ENCODE measurements at places on chromosomes 16 and 17. TPM values are rescaled to one million over a fixed set of nuclear protein-coding genes. Genes with fewer than 3 reads are reported as not detected.

DNA sequence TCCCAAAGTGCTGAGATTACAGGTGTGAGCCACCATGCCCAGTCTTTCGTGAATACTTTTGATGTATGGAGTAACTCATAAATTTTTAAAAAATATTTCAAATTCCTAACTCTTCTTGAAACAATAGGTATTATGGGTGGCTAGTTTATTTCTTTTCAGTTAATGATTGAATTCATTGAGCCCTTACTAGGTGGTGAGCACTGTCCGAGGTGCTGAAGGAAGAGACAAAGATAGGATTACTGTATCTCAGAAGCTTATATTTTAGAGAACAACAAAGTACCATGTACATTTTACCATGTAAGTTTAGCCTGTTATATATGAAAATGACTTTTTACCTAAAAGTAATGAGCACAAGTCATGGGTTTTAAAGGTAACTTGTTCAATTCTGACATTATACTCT, 418.3 kb downstream of the NPIPA7 start:
- H3K36me3 ChIP-seq: no peaks in the 10 kb centered on the region
- no peak for DNase-seq
- no peak overlapping the region for H3K27ac ChIP-seq
- no peaks in the 10 kb centered on the region for H3K27me3 ChIP-seq

The KRTAP1-1 gene
- not detected for total RNA-seq

DNA sequence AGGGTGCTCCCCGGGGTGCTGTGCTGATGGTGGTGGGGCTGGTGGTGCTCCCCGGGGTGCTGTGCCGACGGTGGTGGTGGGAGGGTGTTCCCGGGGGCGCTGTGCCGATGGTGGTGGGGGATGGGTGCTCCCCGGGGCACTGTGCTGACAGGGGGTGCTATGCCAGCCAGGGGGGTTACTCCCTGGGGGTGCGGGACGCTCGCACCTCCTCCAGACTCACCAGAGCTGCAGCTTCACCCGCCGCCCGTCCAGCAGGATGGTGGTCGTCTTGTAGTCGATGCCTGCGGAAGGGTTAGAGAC, 16.0 kb upstream of the WDR45B start:
- H3K4me1 ChIP-seq: no peaks in the 10 kb centered on the region
- no peaks in the 10 kb centered on the region for H3K36me3 ChIP-seq
- no peak overlapping the region for H3K27ac ChIP-seq
- no peak overlapping the region for H3K4me3 ChIP-seq

The NPTX1 gene
- total RNA-seq: not detected

DNA sequence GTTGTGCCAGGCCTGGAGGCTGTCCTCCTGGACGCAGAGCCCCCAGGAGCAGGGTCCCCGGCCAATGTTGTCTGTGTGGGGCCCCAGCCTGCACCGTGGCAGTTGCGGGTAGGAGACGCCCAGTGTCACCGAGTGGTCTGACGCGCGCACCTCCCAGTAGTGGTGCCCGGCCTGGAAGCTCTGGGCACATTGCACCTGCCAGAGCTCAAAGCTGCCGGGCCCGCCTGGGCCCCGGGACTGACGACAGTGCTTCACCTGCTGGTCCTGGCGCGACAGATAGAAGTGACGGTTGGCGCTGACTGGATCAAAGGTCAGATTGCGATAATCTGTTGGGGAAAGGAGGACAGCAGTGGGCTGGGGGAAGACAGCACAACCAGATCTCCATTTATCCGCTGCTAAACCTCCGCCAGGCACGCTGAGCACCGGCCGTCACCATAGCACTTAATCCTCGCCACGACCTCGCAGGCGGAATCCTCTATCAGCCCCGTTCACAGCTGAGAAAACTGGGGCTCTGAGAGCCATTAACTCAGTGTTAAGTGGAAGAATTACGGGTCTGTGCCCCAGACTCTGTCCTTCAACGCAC, 5.6 kb downstream of the TRIM65 start:
- peaks cover 12% of the 10 kb centered on the region for H3K4me1 ChIP-seq
- H3K4me3 ChIP-seq: no peak overlapping the region
- peaks cover 8% of the 10 kb centered on the region for H3K36me3 ChIP-seq
- no peak for DNase-seq

The CBFA2T3 gene
- 5.4 TPM for total RNA-seq

- no peaks in the 10 kb centered on the region for H3K27me3 ChIP-seq
- H3K36me3 ChIP-seq: no peaks in the 10 kb centered on the region
- no peak for DNase-seq
- H3K4me1 ChIP-seq: peaks cover 59% of the 10 kb centered on the region
Observed at GRCh38 chr16:89374393-89374960, 115.9 kb downstream of the ANKRD11 start.

- no peak for DNase-seq
- peak overlapping the region; percentile 79 for H3K27ac ChIP-seq
- H3K36me3 ChIP-seq: no peaks in the 10 kb centered on the region
- H3K4me1 ChIP-seq: peaks cover 56% of the 10 kb centered on the region
- peak overlapping the region; percentile 36 for H3K4me3 ChIP-seq
- H3K27me3 ChIP-seq: no peaks in the 10 kb centered on the region
Observed at GRCh38 chr16:4372578-4373355, 1.1 kb downstream of the VASN start.

GRCh38 chr17:6108382-6108781, 38.2 kb downstream of the WSCD1 start:
- no peak for DNase-seq
- H3K27ac ChIP-seq: no peak overlapping the region
- no peak overlapping the region for H3K4me3 ChIP-seq
- no peaks in the 10 kb centered on the region for H3K4me1 ChIP-seq

- H3K4me1 ChIP-seq: no peaks in the 10 kb centered on the region
- H3K4me3 ChIP-seq: no peak overlapping the region
- no peaks in the 10 kb centered on the region for H3K27me3 ChIP-seq
- no peak for DNase-seq
Observed at GRCh38 chr16:54847207-54847606, 83.5 kb upstream of the IRX5 start.

- no peak overlapping the region for H3K4me3 ChIP-seq
- H3K36me3 ChIP-seq: no peaks in the 10 kb centered on the region
- H3K4me1 ChIP-seq: no peaks in the 10 kb centered on the region
- no peak for DNase-seq
- H3K27ac ChIP-seq: no peak overlapping the region
Observed at GRCh38 chr17:74063439-74063838, 140.0 kb upstream of the RPL38 start.

DNA sequence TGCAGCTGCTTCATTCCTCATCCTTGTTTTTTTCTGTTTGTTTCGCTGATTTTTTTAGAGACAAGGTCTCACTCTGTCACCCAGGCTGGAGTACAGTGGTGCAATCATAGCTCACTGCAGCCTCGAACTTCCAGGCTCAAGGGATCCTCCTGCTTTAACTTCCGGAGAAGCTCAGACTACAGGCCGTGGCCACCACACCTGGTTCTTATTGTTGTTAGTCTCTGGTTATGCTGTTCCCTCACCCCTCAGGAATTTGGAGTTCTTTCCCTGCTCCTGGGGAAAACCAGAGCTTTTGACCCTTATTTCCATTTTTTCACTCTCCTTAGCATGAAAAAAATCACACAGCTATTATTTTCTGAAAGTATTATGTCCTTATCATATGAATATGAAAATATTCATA, 1.8 kb downstream of the ODF4 start:
- no peaks in the 10 kb centered on the region for H3K27me3 ChIP-seq
- no peaks in the 10 kb centered on the region for H3K36me3 ChIP-seq
- no peaks in the 10 kb centered on the region for H3K4me1 ChIP-seq

GRCh38 chr16:29192329-29193247, 207.7 kb downstream of the LAT start:
- H3K27me3 ChIP-seq: no peaks in the 10 kb centered on the region
- H3K36me3 ChIP-seq: no peaks in the 10 kb centered on the region
- no peak overlapping the region for H3K4me3 ChIP-seq
- no peak for DNase-seq
- no peaks in the 10 kb centered on the region for H3K4me1 ChIP-seq

DNA sequence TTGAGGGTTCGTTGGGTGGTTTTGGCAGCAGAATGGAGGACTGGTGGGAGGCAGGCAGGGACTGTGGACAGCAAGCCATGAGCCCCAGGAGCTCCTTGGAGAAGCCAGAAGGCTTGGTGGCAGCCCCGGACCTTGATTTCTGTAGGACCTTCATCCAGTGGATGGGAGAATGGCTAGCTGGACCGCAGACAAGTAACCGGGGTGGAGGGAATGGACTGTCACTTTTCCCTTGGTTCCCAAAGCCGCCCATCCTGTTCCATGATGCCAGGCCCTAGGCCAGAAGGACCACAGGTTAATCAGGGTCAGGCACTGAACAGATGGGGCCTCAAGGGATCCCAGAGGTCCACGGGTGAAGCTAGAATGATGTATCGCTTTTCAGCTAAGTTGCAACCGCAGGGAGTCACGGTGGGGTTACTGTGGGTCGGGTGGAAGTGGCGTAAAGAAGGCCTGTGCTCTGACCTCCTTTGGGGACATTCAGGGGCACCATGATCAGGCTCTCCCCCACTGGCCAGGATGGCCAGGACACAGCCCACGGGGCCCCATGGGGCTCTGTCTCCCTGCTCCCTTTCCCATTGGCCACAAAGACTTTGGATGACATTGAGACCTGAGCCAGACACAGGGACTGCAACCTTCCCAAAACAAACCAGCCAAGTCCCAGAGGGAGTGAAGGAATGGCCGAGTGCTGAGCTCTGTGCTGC, 66.9 kb upstream of the MRTFB start:
- H3K36me3 ChIP-seq: no peaks in the 10 kb centered on the region
- no peak overlapping the region for H3K4me3 ChIP-seq
- peaks cover 19% of the 10 kb centered on the region for H3K4me1 ChIP-seq
- peak; percentile 73 for DNase-seq

The CEP295NL gene
- 3.1 TPM for total RNA-seq

DNA sequence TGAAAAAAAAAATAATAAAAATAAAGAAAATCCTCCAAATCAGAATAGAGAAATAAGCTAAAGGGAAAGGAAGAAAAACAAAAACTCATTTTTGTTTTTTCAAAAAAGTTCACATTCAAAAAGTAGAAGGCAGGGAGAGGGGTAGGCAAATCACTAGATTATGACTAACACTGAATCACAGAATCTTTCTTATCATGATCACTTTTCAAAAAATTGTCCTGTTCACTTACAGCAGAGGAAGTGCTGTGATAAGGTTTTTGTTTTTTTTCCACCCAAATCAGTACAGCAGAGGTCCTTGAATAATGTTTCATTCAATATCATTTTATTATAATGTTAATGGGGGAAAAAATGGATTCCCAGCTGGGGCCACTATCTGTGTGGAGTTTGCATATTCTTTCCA, 106.4 kb downstream of the CA4 start:
- no peaks in the 10 kb centered on the region for H3K4me1 ChIP-seq
- H3K36me3 ChIP-seq: no peaks in the 10 kb centered on the region

GRCh38 chr17:48121923-48122664, 14.5 kb downstream of the SNX11 start:
- no peak overlapping the region for H3K27ac ChIP-seq
- peaks cover 3% of the 10 kb centered on the region for H3K4me1 ChIP-seq
- H3K27me3 ChIP-seq: no peaks in the 10 kb centered on the region
- DNase-seq: no peak

The ATAD5 gene
- total RNA-seq: 0.38 TPM

- no peaks in the 10 kb centered on the region for H3K27me3 ChIP-seq
- no peaks in the 10 kb centered on the region for H3K36me3 ChIP-seq
- H3K27ac ChIP-seq: no peak overlapping the region
- H3K4me3 ChIP-seq: no peak overlapping the region
Observed at GRCh38 chr16:79229361-79229760, 371.2 kb downstream of the MAF start.

GRCh38 chr17:21200590-21201297, 13.2 kb downstream of the TMEM11 start:
- H3K27ac ChIP-seq: no peak overlapping the region
- DNase-seq: no peak
- H3K27me3 ChIP-seq: no peaks in the 10 kb centered on the region
- peaks cover 25% of the 10 kb centered on the region for H3K36me3 ChIP-seq
- H3K4me3 ChIP-seq: no peak overlapping the region

- no peak overlapping the region for H3K27ac ChIP-seq
- H3K36me3 ChIP-seq: no peaks in the 10 kb centered on the region
- no peaks in the 10 kb centered on the region for H3K27me3 ChIP-seq
- no peak overlapping the region for H3K4me3 ChIP-seq
- H3K4me1 ChIP-seq: peaks cover 59% of the 10 kb centered on the region
Observed at GRCh38 chr17:32873114-32873513, 3.8 kb downstream of the MYO1D start.

DNA sequence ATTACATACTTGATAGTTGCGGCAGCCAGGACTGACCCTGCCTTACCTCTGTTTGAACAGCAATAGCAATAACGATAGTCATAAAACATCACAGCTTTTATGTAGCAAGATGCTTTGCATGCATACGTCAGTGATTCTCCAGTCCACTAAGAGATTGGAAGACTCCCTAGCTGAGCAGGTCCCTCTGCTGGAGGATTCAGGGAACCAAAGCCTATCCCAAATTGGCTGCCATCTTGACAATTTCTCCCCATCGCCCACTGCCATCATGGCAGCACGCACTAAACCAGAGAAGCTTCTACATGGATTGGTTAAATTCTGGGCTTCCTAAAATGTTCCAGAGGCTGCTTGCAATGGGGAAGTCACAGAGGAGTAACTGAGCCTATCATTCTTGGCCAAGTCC, 360.6 kb upstream of the XYLT1 start:
- no peaks in the 10 kb centered on the region for H3K27me3 ChIP-seq
- no peak overlapping the region for H3K4me3 ChIP-seq
- DNase-seq: no peak
- no peaks in the 10 kb centered on the region for H3K36me3 ChIP-seq
- no peak overlapping the region for H3K27ac ChIP-seq
- no peaks in the 10 kb centered on the region for H3K4me1 ChIP-seq

GRCh38 chr16:389352-389751, 7.6 kb upstream of the PGAP6 start:
- H3K27ac ChIP-seq: no peak overlapping the region
- H3K4me3 ChIP-seq: no peak overlapping the region
- H3K27me3 ChIP-seq: no peaks in the 10 kb centered on the region
- DNase-seq: peak; percentile 19
- H3K4me1 ChIP-seq: peaks cover 4% of the 10 kb centered on the region

DNA sequence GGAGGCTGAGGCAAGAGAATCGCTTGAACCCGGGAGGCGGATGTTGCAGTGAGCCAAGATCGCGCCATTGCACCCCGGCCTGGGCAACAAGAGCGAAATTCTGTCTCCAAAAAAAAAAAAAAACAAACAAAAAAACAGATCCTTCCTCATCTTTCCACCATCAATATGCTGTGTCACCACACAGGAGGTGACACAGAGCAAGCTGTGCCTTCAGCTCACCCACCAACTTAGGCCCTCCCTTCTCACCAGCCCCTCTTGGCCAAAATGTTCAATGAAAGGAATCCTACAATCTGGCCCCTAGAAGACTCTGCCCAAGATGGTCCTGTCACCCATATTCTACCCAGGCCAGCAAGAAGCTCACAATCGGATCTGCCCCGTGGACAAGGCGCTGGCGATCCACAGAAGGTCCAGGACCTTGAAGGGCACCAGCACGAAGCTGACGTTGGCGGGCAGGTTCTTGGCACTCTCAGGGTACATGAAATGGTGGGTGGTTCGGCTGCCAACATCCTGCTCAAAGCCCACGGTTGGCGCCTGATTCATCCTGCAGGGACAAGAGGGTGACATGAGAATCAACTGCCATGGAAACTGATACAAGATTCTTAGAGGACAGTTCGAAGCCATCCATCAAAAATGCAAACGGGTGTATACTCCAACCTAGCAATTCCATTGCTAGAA, 41.4 kb downstream of the DDX19A start:
- H3K27ac ChIP-seq: no peak overlapping the region
- no peaks in the 10 kb centered on the region for H3K36me3 ChIP-seq
- DNase-seq: peak; percentile 44
- H3K27me3 ChIP-seq: no peaks in the 10 kb centered on the region
- H3K4me3 ChIP-seq: no peak overlapping the region
- peaks cover 12% of the 10 kb centered on the region for H3K4me1 ChIP-seq

All from heart left ventricle (tissue), 16 donors.